ENCODE measurements at places on chromosomes 1 and 21.

- DNase-seq = no peak
Observed at GRCh38 chr1:55181666-55182065, 33.5 kb downstream of the USP24 start.

DNA sequence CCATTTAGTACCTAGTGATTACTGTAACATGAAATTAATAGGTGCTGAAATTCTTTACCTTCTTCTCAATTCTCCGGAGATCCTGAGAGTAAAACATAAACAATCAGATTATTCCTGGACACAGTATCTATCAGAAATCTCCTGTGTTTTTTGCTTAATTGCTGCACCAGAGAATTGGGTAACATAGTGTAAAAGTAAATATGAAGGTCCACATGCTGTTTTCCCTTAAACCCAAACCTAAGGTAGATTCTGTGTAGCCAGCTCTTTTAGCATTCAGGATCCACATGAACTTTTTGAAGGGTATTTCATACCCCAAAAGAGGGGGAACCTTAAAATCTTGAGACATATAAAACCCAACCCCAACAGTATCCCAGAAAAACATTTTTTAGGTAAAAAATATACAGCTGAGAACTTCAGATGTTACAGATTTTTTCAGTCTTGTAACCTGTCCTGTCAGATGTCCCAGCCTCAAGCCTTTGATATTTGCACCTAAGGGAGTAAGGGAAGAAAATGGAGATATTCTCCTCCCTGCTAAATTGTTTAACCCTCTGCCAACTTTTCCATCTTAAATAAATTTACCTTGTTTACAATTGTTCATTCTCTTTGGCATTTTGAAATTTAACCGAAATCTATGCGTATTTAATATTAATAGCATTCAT, 11.2 kb downstream of the ODR4 start:
- DNase-seq = no peak

GRCh38 chr1:213985209-213986019, 2.4 kb upstream of the PROX1 start:
- DNase-seq = no peak

DNA sequence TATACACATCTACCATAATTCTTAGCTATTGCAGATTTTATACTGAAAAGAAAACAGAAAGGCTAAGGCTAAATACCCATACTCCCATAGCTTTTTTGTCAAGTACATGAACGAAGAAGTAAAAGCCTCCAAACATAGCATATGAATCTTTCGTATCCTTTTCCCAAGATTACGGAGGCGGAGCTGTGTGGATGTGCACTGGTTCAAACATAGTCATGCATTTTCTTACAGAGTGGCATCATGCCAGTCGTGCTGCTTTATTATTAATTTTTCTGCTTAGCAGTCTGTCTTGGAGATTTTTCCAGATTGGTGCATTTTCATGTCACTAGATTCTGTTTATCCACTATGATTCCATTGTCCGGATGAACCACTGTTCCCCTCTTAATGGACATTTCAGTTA, 118.7 kb upstream of the RUNX3 start:
- DNase-seq = no peak

DNA sequence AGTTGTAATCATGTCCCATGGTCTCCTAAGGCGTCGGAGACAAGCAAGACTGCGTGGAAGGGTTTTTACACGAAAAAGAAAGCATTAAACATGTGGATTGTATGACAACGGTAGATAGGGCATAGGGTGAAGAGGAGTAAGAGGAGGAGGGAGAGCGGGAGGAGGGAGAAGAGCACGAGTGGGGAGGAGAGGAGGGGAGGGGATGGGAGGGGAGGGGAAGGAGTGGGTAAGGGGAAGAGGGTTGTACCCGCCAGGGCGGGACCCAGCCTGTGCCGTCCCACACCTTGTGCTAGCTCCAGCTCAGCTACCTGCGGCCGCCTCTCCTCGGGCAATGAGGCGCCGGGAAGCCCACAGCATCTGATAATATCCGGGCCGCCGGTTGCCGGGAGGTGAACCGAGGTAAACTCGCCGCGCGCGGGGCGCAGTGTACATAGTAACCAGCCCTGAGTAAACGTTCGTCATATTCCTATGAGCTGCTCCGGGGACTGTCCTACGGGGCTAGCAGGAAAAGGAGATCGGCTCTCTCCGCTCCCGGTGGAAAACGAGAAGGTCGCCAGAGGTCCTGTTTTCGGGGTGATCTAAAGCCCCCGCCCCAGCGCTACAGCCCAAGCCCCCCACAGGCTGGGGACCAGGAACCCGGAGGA, 449 bp upstream of the RCAN3 start:
- DNase-seq = no peak

DNA sequence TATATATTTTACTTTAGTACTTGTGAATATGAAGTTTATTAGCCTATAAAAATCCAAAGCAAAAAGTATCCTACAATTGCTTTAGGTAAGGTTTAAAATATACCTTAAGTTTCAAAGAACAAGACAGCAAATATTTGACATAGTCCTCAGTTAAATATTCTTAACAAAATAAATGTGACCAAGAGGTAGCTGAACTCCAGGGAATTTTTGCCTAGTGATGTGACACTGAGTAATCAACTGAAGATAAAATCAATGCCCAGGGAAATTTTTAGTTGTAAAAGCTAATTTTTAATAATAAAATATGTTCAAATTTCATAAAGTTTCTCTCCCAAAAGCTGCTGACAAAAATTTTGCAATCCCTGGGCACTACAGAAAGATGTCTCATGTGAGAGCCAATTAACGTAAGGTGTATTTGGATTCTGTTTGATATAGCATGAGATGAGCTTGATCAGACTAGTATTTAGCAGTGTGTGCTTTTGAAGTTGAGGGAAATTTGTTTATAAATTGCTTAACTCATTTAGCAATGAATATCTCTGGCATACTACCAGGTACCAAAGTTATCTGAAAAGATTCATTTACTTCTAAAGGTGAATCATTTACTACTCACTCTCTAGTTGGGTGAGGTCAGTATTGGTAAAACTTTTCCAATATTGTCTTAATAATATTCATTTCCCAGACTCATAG, 80.2 kb upstream of the PALMD start:
- no peak for DNase-seq

- DNase-seq = no peak
Observed at GRCh38 chr1:179143322-179143721, 61.5 kb downstream of the TOR3A start.

DNA sequence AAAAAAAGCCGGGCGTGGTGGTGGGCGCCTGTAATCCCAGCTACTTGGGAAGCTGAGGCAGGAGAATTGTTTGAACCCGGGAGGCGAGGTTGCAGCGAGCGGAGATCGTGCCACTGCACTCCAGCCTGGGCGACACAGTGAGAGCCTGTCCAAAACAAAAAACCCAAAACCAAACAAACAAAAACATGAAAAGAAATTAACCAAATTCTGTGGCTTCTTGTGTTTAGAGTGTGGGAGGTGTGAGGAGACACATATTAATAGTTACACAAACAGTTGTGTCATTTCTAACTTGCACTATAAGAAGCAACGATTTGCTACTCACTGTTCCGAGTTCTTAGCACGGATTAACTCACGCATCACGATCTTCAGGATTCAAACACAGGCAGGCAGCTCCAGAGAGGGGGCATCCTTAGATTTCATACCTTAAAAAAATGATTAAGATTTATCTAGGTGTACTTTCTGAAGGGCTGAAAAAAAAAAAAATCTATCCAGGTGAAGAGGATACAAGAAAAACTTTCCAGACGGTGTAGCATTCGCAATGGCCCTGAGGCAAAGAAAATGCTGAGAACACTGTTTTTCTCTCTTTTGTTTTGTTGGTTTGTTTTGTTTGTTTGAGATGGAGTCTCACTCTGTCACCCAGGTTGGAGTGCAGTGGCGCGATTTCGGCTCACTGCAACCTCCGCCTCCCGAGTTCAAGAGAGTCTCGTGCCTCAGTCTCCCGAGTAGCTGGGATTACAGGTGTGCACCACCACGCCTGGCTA, 713 bp upstream of the HMGCL start:
- no peak for DNase-seq

GRCh38 chr1:103108376-103109150, at the start of gene COL11A1:
Gene COL11A1, minus strand, starts transcription at chr1:103108522. Its CDS starts 344 bp downstream, at chr1:103108178.
- DNase-seq = peak; percentile 37
